ENCODE measurements at places on chromosomes 2 and 18. TPM values are rescaled to one million over a fixed set of nuclear protein-coding genes. Genes with fewer than 3 reads are reported as not detected.

GRCh38 chr18:3255611-3256165 is 6.2 kb upstream of the MYL12B start:
- H3K36me3 ChIP-seq: peaks cover 69% of the 10 kb centered on the region
- no peak overlapping the region for H3K4me3 ChIP-seq
- DNase-seq: no peak
- peak overlapping the region; percentile 31 for H3K27ac ChIP-seq

- H3K4me3 ChIP-seq: peak overlapping the region; percentile 62
- H3K27me3 ChIP-seq: no peaks in the 10 kb centered on the region
- peak; percentile 82 for DNase-seq
- no peaks in the 10 kb centered on the region for H3K36me3 ChIP-seq
Observed at GRCh38 chr2:120239488-120240287, 13.0 kb upstream of the RALB start.

- H3K27ac ChIP-seq: no peak overlapping the region
- H3K4me1 ChIP-seq: peaks cover 19% of the 10 kb centered on the region
- H3K36me3 ChIP-seq: no peaks in the 10 kb centered on the region
- DNase-seq: peak; percentile 73
- no peak overlapping the region for H3K4me3 ChIP-seq
Observed at GRCh38 chr2:113370478-113371091, 66.9 kb upstream of the ZNG1B start.

- no peaks in the 10 kb centered on the region for H3K36me3 ChIP-seq
- H3K4me3 ChIP-seq: no peak overlapping the region
- peaks cover 18% of the 10 kb centered on the region for H3K4me1 ChIP-seq
- H3K27me3 ChIP-seq: peaks cover 28% of the 10 kb centered on the region
- H3K27ac ChIP-seq: no peak overlapping the region
Observed at GRCh38 chr2:8515864-8516533, 165.9 kb upstream of the ID2 start.

DNA sequence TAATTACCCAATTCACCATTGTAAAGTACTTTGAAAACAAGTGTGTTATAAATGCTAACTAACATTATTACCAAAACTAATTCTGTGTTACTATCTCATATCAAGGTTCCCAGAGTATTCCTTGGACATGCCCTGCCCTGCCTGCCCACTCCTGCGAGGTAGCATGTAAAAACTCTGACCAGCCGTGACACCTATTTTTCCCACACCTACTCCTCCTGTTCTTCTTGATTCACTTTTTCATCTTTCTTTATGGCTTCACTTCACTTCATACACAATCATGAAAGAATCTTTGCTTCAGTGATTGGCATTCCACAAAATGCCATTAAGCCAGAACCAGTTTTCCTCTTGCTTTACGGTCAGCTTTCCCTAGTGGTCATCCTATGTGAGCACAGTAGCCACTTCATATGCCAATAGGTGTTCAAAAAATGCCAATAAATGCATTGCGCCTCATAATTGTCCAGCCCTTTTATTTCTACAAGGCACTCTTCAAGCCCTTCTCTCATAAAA is 42.6 kb upstream of the SETBP1 start:
- no peaks in the 10 kb centered on the region for H3K36me3 ChIP-seq
- peaks cover 7% of the 10 kb centered on the region for H3K27me3 ChIP-seq
- DNase-seq: no peak
- H3K4me1 ChIP-seq: no peaks in the 10 kb centered on the region
- no peak overlapping the region for H3K4me3 ChIP-seq
- no peak overlapping the region for H3K27ac ChIP-seq

DNA sequence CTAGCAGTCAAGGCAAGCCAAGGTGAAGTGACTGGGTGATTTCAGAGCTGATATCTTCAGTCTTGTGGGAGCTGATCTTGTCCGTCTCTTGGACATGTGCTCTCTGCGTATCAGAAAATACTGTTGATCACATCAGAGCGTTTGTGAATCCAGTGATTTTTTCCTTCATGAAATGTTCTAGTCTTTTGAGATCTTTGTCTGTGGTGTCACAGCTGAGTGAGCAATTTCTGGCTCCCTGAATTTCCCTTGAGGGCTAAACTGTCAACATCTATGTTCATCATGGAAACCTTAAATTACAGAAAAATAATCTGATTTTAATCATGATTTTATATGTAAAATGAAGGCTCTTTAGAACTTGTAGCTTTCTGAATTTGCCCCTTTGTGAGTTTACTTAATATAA is 432.0 kb downstream of the CCDC85A start:
- no peak for DNase-seq
- peaks cover 25% of the 10 kb centered on the region for H3K36me3 ChIP-seq
- no peak overlapping the region for H3K4me3 ChIP-seq
- H3K27ac ChIP-seq: peak overlapping the region; percentile 18
- H3K4me1 ChIP-seq: peaks cover 50% of the 10 kb centered on the region

DNA sequence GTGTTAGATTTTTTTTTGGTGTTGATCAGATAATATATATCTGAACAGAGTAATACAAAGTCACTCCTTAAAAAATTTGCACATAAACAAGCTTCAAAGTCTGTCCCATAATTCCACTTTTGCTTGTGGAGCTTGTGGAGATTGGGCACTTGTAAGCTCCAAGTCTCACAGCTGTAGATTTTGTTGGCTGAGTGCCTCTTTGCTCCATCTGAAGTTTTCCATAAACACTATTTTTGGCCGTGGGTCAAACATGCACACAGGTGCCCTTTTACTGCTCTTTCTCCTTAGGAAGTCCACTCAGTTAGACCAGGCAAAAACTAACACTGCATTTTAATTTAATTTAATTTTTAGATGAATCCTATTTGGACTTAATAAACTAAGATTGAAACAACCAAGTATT is 3.6 kb upstream of the KCNJ13 start:
- peaks cover 5% of the 10 kb centered on the region for H3K36me3 ChIP-seq
- H3K4me3 ChIP-seq: no peak overlapping the region
- H3K27me3 ChIP-seq: no peaks in the 10 kb centered on the region
- peaks cover 25% of the 10 kb centered on the region for H3K4me1 ChIP-seq

The PDE1A gene
- total RNA-seq: 3.4 TPM
